ENCODE measurements at places on chromosomes 7 and 10. TPM values are rescaled to one million over a fixed set of nuclear protein-coding genes. Genes with fewer than 3 reads are reported as not detected.

GRCh38 chr7:130875265-130875741 lies 141.3 kb upstream of the KLF14 start:
- peak; percentile 93 for DNase-seq

- DNase-seq, result no peak
Measured at GRCh38 chr10:106242301-106242700, 922.2 kb downstream of the SORCS1 start.

GRCh38 chr10:93080350-93081046 lies 6.8 kb downstream of the CYP26A1 start:
- peak; percentile 76 for DNase-seq

- no peak for DNase-seq
Measured at GRCh38 chr10:80411267-80411668, 2.9 kb downstream of the PRXL2A start.

The ITGB8 gene
- 0.02 TPM for total RNA-seq

The ZPBP gene
- not detected for total RNA-seq

The HMX2 gene
- 0.58 TPM for total RNA-seq

DNA sequence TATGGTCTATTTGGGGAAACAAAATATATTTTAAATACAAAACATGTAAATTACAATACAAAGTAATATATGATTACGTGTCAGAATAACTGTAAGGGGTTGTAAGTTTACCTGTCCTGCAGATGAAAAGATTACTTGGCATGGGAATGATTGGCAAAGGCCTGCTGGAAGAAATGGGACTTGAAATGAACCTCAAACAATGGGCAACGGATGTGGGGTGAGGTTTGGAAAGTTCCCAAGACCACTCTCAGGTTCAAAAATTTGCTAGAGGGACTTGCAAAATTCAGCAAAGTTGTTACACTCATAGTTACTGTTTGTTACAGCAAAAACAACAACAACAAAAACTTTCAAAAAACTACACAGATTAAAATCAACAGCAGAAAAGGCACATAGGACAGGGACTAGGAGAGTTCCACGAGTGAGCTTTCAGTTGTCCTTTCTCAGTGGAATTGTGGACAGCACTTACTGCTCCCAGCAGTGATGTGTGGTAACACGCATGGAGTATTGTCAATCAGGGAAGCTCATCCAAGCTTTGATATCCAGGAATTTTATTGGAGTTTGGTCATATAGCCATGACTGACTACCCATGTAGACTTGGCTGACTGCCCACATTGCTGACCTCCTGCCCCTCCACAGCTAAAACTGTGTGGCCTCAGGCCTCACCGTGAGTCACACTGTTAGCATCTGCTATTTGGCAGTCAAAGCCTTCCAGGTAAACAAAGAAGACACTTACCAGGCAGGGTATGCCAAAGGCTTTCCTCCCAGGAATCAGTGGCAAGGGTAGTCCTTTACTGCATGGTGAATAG lies 43.8 kb downstream of the EXOC6 start:
- peak; percentile 15 for DNase-seq

The SMO gene
- 0.13 TPM for total RNA-seq

DNA sequence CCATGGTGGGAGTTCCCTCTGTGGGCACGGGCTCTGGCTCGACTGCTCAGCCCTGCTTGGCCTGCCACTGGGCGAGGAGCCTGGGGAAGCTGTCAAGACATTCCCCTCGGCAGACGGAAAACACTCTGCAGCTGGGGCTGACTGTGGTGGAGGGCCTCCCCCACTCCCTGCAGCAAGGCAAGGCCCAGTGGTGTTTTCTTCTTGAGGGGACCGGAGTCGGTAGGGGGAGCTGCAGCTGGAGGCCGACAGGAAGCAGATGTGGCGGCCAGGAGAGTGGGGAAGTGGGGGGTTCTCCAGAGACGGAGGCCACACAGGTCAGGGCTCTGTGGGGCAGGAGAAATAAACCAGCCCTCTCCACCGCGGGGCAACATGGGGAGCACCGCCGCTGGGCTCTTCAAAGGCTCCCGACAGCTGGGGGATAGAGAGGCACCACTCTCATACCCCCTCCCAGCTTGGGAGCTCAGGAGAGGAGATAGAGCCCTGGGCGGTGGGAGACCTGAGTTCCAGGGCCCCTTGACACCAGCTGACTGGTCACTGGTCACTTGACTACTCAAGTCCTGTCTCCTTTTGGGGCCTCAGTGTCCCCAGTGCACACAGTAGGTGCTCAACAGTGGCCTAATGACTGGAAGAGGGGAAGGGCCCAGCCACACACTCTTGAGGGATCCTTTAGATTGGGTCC lies 43.4 kb downstream of the PPIF start:
- DNase-seq, result peak; percentile 87

DNA sequence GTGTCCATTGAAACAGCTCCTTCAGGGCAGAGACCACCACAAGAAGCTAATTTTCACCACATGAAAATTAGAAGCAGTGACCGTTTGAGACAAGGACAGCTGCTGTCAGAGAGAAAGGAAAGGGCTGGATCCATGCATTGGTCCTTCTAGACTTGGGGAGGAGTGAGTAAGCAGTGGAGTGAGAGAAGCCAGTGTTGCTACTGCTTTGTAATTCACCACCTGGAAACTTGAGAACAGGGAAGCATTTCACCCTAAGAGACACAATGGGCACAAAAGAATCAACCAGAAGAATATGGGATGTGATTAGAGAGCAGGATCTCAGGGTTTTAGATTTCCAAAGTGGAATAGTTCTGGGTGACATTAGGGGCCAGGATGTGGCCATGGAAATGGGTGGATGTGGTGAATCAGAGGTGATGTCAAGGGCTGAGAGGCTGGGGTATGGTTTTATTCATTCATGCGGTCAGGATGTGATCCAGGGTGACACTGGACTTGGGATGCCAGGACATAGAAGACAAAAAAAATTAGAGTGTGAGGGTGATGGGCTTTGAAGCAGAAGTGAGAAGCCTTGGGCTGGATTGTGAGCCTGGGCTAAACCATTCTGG lies 61.6 kb downstream of the DENND11 start:
- DNase-seq, result no peak

- DNase-seq, result no peak
Measured at GRCh38 chr10:49328401-49329145, 29.6 kb downstream of the C10orf71 start.

GRCh38 chr10:53403688-53404087 lies 631.1 kb upstream of the MBL2 start:
- DNase-seq, result no peak

The TMEM213 gene
- total RNA-seq, result not detected

The ANKRD7 gene
- total RNA-seq, result not detected

DNA sequence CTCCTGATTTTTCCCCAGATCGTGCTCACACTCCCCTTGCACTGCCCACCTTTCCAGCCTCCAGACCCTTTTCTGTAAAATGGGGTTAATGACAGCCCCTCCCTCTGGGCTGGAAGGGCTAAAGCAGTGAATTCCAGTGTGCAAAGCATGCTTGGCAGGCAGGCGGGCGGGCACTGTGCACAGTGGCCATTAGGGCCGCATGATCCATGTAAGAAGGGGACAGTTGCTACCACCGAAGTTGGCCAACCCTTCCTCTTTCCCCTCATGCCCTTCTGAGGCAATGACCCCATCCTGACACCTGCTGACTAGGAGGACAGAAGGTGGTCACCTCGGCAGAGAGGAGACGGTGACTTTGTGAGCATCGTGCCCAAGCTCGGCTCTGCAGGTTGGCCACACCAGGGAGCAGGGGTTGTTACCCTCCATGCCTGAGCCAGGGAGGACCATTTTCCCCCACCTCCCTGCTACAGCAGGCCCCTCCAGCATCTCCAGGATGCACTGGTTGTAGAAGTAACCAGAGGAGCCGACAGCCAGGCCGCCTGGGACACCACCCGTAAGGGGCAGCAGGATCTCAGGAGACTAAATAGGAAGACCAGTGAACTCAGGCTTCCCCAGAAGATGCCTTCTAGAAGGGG lies 166.4 kb downstream of the SLIT1 start:
- no peak for DNase-seq

DNA sequence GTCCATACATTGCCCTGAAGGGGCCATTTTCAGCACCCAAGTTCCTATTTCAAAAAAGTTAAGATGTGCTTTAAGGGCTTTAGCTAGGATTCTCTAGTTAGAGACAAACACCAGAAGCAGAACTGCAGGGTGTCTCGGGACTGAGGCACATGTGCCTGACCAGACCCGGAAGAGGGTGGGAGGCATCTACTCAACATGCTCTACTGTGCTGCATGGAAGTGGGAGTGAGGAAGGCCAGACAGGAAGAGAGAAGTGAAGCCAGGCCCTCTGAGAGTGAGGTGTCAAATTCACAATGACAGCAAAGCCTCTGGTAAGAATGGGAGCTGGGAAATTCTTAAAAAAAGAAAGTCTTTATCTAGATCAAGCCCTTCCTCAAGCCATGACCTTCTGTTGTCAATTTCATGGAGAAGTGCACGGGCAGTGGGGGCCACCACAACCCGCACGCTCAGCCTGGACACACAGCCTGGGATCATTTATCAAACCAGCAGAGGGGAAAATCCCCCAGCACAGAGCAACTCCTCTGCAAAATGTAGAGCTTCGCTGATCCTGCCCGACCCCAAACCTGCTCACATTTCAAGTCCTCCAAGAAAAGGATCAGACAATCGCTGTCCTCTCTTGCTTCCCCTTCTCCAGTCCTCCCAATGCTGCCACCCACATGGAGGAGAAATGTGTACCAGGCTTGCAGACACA lies 38.7 kb downstream of the PLXNA4 start:
- DNase-seq, result no peak

The MNX1 gene
- total RNA-seq, result 9.5 TPM

- DNase-seq, result no peak
Measured at GRCh38 chr10:35706959-35707358, 64.9 kb upstream of the FZD8 start.

The MLLT10 gene
- 64.2 TPM for total RNA-seq

The CDH23 gene
- 0.53 TPM for total RNA-seq

GRCh38 chr7:30348083-30348560 lies 63.7 kb downstream of the ZNRF2 start:
- peak; percentile 60 for DNase-seq

DNA sequence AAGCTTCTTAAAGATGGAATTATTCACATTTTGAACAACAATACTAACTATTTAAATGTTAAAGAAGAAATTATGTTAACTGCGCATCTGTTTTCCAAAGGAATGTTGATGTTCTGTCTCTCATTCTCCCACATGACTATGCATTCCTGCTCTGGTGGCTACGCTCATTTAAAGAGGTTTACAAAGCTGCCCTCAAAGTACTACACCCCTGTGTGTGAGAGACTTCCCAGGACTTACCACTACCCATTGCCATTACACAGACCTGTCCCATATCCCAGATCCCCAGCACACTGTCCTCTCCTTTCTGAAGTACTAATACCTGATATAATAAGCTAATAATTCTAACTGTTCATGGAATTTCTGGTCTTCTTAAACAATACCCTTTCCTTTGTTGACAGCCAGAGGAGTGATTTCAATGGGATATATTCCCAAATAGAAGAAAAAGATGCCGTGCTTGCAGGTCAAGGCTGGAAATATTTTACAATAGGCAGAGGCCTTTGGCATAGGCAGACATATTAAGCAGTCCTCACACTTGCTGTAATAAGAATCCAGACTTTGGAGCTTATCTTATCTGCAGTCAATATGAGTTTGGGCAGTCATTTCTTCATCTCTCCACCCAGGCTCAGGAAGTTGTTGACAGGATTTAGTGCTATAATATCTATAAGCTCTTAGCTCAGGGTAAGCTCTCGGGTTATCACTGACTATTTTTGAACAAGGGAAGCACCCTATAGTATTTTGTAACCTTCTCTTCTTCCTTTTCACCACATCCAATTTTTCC lies 12.2 kb downstream of the LIPF start:
- no peak for DNase-seq

The PAPSS2 gene
- 0.29 TPM for total RNA-seq

GRCh38 chr7:47088329-47089067 lies 493.4 kb downstream of the TNS3 start:
- peak; percentile 54 for DNase-seq

GRCh38 chr7:79361214-79361613 lies 92.3 kb downstream of the MAGI2 start:
- DNase-seq, result no peak

Measured in K562 (cell line).